ENCODE measurements at places on chromosomes 3 and 15.

DNA sequence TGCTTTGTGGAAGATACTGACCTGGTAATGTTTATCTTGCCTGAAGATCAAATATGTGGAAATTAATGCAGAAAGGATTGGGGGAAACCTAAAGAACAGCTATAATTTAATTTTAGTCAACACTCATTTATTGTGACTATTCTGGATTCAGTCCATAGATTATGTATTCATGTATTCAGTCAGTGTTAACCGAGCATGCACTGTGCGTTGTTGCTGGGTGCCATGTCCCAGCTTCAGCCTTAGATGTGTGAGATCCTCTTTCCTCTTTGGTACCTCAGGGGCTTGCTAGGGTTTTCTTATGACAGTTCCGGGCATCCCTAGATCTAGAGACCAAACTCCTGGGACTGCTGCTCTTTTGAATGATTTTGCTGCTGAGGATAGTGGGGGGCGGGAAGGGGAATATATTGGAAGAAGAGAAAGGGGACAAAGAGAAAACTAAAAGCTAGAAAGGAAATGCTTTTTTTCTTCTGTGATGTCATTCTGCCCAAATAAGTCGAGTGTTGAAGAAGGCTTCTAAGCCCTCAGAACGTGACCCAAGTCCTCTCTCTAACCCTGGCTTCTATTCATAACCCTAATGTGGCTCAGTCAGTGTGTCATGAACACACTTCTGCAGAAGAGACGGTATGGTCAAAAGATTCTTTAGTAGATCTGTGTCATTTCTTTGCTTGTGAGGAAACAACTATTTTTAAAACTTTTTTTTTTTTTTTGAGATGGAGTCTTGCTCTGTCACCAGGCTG is 33.5 kb downstream of the STARD9 start:
- DNase-seq, result no peak

DNA sequence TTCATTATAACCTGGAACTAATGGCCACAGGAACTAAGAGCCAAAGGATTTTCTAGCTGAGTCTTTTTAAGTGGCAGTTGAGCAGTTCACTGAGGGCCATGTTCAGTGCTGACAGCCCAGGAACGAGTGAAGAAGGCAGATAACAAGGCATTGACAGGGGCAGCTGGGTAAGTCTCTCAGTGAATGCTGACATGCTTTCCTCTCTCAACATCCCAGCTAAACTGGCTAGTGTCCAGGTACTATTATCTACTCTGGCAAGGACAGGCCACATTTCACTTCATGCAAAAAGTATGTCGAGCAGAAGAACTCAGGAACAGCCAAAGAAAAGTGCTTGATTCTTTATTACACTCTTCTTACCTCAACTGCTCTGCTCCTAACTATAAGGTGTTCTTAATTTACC is 515.9 kb downstream of the NLGN1 start:
- DNase-seq, result peak; percentile 62

DNA sequence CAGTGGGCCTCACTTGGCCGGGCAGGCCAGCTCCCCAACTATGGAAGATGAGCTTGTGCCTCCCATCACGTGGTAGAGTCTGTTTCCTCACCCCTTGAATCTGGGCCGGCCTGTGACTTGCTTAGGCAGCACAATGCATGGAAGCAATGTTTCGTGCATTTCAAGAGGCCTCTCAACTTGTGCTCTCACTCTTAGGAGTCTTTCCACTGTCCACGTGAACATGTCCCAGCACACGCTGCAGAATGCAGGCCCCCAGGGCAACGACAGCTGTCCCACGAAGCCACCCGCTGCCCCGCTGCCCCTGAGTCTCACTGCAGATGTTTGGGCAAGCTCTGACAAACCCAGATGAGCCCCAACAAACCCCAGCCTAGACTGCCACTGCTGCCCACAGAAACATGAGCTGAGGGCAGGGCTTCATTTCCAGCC is 27.2 kb upstream of the SLC41A3 start:
- DNase-seq, result no peak

GRCh38 chr3:172919297-172919683 is 168.8 kb downstream of the ECT2 start:
- DNase-seq, result no peak

GRCh38 chr3:20066850-20067617 is 26.8 kb downstream of the KAT2B start:
- no peak for DNase-seq

DNA sequence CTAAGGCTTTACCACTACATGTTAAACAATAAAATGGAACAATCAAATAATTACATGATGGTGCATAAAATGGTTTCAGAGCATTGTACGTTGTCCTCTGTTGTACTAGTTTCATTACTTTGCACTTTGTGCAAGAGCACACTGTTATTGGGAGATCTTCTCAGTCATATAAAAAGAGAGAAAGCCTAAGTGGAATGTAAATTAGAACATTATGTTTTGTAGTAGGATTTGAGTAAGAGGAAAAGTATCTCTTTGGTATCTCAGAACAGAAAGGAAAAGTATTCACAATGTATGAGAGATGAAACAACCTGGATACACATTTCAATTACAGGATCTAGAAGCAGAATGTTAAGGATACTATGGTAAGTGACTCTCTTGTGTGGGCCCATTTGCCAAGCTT is 26.9 kb upstream of the PLSCR2 start:
- no peak for DNase-seq

DNA sequence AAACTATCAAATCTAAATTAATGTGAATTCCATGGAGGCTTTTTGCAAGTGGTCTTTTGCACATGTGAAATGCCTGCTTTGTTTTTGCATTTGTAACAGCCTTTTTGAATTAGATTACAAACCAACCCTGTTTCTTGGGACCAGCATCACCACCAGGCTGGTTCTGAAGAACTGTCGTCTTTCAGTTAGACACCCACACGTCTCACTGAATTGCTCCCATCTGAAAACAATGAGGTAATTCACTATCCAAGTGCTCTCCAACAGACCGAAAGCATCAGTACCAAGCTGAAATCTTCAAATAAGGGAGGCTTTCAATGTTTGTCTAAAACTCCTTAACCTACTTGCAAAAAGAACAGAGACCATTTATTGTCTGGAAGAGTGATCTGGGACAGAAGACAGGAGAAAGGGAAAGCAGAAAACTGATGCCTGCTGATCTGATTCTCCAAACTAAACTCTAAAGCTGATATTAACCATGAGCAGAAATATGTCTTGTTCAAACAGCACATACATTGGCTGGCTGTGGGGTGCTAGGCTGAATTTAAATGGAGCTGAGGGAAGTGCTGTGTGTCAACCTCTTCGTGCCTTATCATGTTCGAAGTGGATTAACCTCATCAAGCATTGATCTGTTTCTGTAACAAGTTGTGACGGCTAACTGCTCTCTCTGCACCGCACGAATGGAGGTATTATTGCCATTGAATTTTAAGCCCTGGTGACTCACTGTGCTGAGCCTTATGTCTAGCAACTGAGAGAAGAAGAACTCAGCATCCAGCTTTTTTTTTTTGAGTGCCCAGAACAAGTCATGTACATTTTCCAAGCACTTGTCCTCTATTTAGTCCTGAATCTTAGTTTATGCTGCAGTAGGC is 213.7 kb upstream of the P2RY1 start:
- no peak for DNase-seq

DNA sequence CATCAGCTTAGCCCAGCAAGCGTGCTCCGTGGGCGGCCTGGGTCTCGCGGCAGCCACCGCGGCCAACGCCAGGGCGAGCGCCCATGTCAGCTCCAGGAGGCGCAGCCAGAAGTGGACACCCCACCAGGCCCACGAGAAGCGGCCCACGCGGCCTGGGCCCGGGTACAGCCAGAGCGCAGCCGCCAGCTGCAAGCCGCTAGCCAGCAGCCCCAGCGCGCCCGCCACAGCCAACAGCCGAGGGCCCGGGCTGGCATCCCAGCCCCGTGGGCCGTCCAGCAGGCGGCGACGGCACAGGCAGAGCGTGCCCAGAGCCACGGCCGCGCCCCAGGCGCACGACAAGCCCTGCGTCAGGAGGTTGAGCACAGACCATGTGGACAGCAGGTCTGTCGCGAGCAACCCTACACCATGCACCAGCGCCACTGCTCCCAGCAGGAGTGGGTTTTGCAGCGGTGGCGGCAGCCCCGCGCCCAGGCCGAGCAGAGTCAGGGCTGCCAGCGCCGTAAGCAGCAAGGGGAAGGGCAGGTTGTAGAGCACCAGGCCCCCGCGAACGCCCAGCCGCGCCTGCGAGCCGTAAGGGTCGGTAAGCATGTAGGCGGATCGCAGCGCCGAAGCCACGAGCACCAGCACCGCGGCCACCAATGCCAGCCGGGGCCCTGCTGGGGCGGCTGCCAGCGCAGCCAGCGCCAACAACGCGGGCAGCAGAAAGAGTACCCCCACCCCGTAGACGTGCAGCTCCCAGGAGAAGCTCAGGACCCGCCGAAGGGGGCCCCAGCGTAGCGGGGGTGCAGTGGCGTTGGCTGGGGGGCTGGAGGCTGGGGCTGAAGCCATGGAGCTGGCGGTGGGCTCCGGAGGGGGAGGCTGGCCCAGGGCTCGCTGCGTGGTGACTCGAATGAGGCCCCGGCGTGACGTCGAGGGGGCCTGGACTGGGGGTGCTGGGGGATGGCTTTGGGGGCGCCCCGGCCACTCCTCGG is 4.9 kb downstream of the PRRT3 start:
- DNase-seq, result peak; percentile 71

- DNase-seq, result no peak
Observed at GRCh38 chr15:98690272-98690950, 42.1 kb downstream of the IGF1R start.

DNA sequence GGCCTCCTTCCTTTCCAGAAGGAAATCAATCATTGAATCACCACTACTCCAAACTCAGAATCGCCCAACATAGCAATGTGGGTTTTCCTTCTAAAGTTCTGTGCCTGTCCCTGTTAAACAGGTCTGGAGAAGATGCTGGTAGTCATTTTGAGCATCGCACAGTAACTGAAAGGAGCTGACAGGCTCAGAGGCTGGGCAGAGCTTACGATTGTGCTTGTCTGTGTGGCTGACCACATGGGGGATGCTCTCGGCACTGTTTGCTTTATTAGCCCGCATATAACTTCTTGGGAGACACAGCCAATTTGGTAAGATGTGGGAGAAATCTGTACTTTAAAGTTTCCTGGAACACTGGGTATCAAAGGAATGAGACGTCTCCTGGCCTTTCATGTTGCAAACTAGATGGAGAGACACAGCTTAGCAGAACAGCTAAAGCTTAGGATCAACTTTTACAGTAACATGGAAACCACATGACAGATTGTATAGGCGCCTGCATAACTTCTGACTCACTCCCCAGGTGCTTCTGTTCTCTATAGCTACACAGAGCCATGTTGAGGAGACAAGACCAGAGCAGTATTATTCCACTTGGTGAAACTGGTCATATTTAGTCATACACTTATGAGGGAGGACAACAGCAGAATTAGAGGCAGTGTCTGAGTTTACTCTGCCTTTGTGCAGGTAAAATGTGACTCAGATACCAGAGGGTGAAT is 374.1 kb downstream of the RORA start:
- no peak for DNase-seq

- no peak for DNase-seq
Observed at GRCh38 chr3:152539191-152539764, 270.5 kb downstream of the MBNL1 start.

GRCh38 chr15:32919749-32920414 is 202.1 kb downstream of the GREM1 start:
- peak; percentile 90 for DNase-seq

GRCh38 chr3:181913254-181913653 is 201.5 kb downstream of the SOX2 start:
- DNase-seq, result no peak

GRCh38 chr3:55488398-55489055 is 1.4 kb upstream of the WNT5A start:
- DNase-seq, result peak; percentile 82

DNA sequence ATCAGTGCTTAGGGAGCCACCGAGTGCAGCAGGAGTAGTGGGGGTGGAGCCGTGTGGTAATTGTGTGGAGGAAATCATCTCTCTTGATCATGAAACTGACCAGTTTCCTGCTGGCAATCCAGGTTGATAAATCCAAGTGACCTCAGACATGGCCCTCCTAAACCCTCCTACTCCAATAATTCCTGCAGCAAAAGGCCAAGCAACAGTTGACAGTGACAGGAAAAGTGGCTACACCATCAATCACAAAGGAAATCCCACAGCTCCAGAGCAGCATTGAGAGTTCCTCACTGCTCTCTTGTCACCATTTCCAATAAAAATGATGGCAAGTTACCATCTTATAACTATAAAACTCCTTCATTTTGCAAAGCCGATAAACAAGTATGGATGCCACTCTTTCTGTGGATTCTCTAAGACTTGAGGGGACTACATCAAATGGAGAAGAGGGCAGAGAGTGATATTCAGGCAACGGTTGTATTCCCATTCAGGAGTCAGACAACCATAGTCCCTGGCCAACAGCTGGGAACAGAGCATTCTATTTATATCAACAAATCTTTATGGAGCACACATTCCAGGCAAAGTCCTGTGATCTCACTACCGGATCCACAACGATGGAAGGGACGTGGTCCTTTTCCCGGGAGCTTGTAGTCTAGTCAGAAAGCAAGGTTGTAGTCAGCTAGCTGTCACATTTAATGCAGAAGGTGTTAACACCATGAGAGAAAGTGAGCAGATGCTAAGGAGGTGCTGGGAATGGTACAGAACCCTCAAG is 312.5 kb upstream of the CTNNB1 start:
- DNase-seq, result no peak

- DNase-seq, result no peak
Observed at GRCh38 chr3:34238407-34238806, 440.0 kb downstream of the PDCD6IP start.

DNA sequence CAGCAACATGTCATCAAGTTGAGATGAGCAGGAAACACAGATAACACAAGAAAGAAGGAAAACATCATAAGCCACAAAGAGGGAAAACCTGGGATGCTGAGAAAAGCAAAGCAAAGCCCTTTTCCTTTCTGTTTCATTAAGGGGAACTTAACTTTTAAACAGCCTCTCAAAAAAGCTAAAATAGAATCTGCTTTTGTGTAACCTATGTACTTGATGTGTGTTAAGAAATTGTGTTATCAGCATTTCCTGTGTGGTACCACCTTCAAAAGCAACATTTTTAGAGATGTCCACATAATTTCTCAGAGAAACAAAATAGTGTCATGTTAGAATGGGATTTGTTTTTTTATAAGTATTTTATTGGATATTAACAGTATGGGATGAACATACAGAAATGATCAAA is 206.2 kb downstream of the IL20RB start:
- no peak for DNase-seq

DNA sequence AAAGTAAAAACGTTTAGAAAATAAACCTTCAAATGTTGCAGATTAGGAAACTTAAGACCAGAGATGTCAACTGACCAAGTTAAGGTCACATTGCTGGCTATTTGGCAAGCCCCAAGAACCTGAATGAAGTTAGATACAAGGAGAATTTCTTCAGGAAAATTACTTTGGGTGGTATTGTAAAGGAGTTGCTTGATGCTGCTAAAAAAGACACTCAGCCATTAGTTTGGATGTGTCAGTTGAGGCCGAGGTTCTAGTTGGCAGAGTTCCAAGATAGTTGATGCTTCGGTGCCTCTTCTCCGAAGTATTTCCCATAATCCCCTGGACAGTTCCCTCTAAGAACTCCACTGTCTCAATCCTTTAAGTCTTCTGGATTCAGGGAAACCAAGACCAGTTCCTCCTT is 24.3 kb downstream of the SIAH2 start:
- DNase-seq, result no peak

GRCh38 chr3:30550246-30550645 is 56.2 kb upstream of the TGFBR2 start:
- peak; percentile 56 for DNase-seq

Measured in fibroblast of pulmonary artery (primary cell).